Stimulated activated CD8-positive, alpha-beta memory T cell treated with anti-CD3 and anti-CD28 coated beads, Interleukin-15, amount 100 ng/mL, for 48 hours (primary cell): ENCODE measurements at places on chromosomes 3 and 15.

DNA sequence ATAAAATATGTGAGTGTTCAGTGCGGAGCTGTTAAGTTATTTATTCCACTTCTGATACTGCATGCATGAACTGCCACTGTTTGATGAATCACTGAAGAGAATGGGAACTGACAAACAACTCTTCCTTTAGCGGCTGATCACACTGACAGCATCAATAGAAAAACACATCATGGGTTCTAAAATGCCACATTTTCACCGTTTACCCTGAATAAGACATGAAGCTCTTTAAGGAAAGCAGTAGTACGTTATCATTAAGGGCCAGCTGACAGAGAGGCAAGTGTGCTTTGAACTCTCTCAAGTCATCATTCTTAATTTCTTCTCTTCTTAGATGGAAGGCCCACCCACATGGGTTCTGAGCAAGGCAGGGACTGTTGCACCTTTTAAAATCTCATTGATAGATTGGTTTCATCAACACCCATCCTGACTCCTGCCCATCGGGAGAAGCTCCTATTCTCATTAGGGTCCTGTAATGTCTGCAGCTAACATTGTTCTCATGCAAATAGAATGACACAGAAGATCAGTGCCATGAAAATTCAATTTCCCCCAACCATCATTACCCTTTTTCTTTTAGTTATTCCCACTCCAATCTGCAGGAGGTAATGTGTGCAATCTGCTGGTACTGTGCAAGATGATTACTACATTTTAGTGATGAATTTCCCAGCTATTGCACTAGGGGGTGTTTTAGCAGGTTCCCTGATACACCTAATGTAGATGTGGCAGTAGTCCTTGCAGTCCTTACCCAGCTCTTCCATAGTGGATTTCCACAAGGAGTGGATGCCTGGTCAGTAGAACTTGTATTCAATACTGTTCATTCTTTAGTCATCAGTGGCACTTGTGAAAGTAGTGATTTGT is 119.1 kb downstream of the ROBO2 start:
- no peak for DNase-seq

- no peak for DNase-seq
These were observed 13.5 kb upstream of the CCDC80 start for GRCh38 chr3:112654492-112654891.

DNA sequence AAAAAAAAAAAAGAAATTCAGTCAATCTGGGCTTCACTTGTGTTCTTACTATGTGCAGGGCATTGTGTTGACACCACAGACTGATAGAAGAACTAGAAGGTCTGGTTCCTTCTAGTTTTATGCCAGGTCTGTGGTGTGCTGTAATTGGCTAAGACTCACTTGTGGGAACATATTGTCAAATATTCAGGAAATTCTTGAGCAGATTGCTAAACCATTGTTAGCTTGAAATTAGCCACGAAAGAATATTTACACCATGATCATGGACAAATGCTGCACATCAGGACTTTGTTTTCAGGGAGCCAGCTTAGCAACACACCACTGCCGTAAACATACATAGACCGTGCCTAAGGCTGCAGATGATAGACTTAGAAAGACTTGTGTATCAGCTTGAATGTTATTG is 74.6 kb downstream of the GTPBP8 start:
- DNase-seq: no peak

- no peak for DNase-seq
These were observed 62.2 kb downstream of the DIPK2A start for GRCh38 chr3:144033863-144034262.

- DNase-seq: no peak
These were observed 954 bp downstream of the SV2B start for GRCh38 chr15:91100814-91101607.

DNA sequence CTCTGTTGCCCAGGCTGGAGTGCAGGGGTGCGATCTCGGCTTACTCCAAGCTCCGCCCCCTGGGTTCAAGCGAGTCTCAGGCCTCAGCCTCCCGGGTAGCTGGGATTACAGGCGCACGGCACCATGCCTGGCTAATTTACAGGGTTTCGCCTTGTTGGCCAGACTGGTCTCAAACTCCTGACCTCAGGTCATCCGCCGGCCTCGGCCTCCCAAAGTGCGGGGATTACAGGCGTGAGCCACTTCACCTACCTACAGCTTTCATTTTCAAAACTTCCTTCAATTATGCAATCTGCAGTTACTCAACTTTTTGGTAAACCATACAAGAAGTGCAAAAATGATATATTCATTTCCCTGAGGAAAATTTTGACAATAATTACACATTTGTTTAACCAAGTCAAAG is 14.0 kb downstream of the NANOGP8 start:
- DNase-seq: no peak

DNA sequence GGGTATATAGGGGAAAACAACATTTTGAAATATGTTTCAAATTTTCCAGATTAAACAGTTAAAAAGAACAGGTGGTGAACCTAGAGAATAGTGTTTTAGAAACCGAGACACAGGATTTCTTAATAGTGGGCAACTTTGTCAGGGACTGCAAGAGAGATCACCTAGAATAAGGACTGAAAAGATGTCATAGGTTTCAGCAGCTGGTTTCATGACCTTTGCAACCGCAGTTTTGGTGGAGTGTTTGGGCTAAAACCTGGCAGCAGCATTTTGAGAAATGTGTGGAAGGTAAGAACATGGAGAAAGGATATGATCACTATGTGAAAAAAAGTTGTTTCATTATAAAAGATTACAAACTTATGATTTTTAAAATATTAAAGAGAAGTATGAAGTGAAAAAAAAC is 34.9 kb downstream of the PRKCI start:
- peak; percentile 27 for DNase-seq

- no peak for DNase-seq
These were observed 349.4 kb downstream of the CNTN6 start for GRCh38 chr3:1442271-1442670.

DNA sequence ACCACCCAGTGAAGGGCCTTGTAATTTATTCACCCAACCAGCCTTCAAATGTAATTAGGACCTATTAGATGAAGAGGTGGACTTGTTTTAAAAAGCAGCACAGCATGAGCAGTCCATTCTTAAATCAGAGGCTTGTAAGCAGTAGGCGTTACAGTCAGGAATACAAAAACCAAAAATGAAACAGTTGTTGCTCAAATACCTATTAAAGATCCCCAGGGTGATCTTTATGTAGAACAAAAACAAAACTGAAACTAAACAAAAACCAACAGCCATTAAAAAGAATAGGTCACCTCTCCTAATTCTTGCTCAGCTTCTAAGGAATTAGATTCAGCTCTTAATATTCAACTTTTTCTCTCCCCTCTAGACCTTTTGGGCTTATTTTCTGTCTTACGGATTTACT is 104.9 kb upstream of the ST8SIA2 start:
- no peak for DNase-seq

DNA sequence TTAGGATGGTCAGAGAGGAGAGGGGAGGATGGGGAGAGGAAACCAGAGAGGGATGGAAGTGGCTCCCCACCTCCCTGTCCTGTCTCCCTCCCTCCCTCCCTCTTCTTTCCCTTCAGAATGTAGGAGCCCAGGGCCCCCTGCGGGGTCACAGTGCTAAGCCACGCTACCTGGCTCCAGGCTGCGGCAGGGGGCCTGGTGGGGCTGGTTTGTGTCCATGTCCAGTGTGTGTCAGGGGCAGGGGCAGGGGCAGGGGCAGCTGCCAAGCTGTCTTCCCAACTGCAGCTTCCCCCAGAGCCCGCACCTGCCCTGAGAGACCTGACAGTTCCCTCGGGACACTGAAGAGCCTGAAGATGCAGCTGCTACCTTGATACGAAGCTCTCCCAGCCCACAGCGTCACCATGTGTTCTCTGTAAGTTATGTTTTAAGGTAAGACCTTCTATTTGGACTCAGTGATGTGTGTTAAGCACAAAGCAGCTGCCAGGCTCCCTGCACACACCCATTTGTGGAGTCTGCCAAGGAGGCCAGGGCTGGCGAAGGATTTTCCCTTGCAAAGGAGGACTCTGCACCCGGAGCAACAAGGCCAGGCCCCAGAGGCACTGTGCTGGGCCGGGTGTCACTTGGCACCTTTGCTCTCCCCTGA is 121.8 kb upstream of the SMAD3 start:
- DNase-seq: no peak

DNA sequence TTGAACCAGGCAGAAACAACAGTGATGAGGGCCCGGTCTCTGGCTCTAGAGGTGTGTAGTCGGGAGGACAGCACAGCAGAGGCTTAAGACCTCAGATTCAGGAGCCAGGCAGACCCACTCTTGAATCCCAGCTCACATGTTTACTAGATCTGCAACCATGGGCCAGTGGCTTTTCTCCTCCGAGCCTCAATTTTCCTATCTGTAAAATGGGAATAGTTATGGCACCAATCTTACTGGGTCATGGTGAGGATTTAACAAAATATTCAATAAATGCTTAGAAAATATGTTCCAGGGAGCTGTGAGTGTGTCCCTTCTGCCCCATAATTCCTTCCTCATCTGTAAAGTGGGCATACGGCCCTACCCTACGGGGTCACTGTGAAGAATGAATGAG is 506.9 kb downstream of the SHQ1 start:
- DNase-seq: no peak

- no peak for DNase-seq
These were observed 33.2 kb upstream of the TSPAN3 start for GRCh38 chr15:77104155-77104554.

DNA sequence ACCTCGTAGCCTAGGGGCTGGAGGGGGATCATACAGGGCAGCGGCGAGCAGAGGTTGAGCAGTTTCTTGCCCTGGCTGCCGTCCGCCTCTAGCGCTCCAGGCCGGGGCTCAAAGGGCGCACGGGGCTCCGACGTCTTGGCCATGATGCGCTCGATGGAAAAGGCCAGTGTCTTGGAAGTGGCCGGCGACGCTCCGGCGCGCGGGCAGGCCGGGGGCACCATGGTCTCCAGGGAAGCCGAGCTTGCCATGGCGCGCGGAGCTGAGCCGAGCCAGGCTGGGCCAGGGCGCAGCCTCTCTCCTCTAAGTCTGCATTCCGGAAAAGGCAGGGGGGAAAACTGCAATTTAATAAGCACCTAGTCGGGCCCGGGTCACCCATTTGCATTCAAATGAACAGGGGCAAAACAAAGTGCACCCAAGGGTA is 719 bp downstream of the FEZF2 start:
- DNase-seq: no peak

- DNase-seq: no peak
These were observed 27.8 kb upstream of the ST8SIA2 start for GRCh38 chr15:92365906-92366305.

DNA sequence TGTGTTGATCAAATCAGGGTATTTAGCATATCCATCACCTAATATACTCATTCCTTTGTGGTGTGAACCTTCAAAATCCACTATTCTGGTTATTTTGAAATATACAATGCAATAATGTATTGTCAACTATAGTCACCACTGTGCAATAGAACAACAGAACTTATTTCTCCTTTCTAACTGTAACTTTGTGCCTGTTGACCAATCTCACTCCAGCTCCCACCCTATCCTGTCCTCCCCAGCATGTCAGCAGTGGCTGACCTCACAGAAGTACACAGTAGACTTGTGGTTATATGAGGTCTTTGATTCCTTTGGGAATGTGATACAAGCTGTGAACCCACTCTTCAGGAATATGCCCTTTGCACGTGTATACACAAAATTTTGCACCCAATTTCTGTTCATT is 64.2 kb downstream of the ECT2 start:
- no peak for DNase-seq

GRCh38 chr15:40115670-40116093 is 7.0 kb upstream of the BMF start:
- peak; percentile 32 for DNase-seq
